ENCODE measurements at places on chromosomes 5 and 9.

- DNase-seq, result no peak
These were observed 85.9 kb downstream of the PAM start for GRCh38 chr5:102841021-102841420.

DNA sequence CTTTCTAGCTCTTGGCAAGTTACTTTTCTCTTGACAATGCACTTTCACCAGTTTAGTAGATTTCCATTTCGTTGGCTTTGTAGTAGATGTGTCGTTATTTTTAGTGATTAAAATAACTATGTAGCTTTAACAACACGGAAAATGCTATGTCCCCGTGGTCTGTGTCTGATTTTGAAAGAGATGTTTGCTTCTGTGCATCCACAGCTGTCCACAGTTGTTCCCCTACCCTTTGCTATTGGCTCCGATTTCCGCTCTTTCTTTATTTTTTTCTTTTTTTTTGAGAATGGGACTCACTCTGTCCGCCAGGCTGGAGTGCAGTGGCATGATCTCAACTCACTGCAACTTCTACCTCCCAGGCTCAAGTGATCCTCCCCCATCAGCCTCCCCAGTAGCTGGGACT is 533.9 kb downstream of the IRX1 start:
- DNase-seq, result no peak

DNA sequence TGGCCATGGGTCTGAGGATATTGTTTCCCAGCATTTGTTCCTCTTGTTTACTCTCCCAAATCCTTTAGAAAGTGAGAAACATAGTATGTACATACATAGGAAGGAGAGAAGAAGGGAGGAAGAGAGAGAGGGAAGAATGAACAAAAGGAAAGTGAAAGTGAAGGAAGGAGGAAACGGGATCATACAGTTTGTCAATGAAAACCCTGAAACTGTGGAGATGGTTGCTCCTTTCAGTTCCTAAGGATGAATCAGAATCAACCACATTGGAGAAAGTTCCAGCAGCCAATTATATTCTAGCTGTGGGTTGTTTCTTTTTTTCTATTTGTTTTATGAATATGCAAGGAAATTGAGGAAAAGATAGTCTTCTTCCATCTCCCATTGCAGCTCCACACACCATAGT is 396.5 kb downstream of the MLLT3 start:
- no peak for DNase-seq

GRCh38 chr9:2749485-2749884 is 32.2 kb downstream of the KCNV2 start:
- no peak for DNase-seq

DNA sequence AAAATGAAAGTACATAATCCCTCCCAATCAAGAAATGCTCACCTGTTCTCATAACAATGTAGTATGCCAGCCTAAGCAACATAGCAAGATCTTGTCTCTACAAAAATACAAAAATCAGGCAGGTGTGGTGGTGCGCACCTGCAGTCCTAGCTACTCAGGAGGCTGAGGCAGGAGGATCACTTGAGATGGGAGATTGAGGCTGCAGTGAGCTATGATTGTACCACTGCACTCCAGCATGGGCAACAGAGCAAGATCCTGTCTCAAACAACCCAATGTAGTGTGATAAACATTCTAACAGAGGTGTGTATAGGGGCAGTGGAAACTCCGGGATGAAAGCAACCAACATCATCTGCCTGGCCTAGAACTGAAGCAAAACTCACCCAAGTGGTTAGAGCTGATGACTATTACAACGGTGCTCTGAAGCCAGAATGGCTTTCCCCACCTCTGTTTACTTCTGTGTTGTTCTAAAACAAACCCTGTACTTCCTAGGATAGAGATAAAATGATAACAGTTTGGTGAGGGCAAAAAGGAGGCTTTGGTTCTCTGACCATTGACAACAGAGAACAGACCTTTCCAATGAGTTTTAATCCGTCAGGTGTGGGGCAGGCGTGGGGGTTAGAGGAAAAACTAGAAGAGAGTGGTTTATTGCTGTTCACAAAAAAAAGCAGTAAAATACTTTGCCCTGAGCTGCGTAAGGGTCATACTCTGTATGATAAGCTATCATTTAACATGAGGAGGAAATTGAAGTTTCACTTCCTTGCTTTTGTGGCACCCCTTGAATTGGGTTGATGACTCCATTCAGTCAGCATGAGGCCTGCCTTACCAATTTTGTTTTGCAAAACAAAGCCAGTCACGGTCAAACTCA is 18.9 kb downstream of the WNT8A start:
- no peak for DNase-seq

DNA sequence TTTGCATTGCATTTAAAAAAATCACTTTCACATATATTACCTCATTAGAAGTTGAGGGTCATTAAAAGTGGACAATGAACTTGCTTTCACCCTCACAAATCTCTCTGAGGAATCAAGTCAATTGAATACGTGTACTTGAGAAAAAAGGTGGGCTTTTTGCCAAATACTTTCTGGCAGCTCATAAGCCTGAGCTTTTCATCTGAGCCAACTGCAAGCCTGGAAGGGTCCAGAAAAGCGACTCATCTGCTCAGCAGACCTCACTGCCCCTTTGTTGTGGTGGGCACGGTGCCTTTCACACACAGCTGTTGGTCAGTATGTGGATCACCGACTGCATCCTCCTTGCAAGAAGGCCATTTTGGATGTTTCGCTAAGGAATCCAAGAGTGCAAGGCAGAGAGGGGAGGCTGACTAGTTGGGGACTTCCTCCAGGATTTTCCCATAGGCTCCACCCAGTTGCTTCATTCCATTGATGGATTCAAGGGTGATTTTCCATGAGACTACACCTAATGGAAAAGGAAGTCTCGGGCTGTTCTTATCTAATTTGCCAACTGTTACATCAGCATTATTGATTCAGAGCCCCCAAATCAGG is 564.7 kb downstream of the PDE4D start:
- peak; percentile 72 for DNase-seq

DNA sequence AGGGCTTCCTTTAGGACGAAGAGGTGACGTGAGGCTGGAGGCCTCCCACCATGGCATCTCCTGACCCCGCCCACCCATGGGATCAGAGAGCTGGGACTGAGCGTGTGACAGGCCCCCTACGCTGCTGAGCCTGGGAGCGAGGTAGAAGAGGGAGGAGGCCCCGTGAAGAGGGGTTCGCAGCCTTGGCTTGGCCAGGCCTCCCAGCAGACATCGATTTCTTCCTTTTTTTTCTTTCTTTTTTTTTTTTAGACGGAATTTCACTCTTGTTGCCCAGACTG is 39.5 kb downstream of the PTGES start:
- no peak for DNase-seq

- no peak for DNase-seq
These were observed 343.4 kb downstream of the CDK5RAP2 start for GRCh38 chr9:120236596-120236995.

- no peak for DNase-seq
These were observed 68.5 kb upstream of the CACNA1B start for GRCh38 chr9:137809040-137809576.

DNA sequence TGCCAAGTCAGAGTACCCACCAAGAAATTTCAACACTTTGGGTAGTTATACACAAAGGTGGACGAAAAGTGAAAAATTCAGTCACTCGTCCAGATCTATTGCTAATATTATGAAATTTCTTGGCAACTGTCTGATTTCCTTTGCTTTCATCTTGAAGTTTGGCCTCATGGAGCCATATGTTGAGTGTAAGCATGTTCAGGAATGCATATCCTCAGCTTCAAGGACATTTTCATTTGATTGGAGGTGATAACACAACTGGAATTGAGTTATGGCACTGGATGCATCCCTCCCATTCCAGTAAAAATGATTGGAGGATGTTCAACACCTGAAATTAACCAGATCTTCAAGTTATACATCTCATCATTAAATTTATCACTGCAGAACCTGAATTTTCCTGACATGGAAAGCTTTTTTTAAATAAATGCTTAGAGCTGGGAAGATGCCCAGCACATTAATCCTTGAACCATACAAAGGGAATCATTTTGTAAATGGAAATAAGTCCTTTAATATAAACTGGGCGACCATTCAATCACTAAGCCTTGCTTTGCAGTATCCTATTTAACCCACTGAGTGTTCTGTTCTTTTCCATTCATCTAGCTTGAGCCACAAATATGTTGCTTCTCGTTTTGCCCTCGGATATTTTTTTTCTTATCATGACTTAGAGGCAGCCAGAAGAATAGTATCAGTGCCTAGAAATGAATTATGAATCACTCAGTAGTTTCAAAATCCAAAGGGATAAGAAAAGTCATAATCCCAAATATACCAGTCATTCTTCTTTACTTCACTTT is 273.7 kb upstream of the PIK3R1 start:
- DNase-seq, result no peak

DNA sequence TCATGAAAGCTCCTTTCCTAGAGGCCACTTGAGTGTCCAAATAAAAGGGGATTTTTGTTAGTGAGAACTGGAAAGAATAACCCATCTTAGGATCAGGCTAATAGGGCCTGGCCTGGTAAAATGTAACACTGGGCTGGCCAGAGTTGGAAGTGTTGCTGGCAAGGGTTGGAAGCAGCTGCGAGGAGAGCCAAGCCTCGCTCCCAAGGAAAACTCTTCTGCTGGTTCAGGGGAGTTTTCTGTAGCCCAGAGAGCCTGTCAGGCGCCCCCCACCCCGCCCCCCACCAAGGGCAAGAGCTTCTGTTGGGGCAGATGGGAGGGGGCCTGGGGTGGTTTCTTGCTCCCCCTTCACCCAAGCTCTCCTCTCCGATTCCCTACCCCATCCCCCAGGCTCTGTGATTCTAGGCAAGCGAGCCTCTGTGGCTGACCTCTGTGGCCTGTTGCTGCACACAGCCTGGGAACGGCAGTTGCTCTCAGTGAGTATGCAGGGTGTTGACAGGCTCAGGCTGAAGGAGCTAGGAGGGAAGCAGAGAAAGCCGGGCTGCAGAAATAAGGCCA is 547.8 kb downstream of the CCDC171 start:
- DNase-seq, result peak; percentile 84

DNA sequence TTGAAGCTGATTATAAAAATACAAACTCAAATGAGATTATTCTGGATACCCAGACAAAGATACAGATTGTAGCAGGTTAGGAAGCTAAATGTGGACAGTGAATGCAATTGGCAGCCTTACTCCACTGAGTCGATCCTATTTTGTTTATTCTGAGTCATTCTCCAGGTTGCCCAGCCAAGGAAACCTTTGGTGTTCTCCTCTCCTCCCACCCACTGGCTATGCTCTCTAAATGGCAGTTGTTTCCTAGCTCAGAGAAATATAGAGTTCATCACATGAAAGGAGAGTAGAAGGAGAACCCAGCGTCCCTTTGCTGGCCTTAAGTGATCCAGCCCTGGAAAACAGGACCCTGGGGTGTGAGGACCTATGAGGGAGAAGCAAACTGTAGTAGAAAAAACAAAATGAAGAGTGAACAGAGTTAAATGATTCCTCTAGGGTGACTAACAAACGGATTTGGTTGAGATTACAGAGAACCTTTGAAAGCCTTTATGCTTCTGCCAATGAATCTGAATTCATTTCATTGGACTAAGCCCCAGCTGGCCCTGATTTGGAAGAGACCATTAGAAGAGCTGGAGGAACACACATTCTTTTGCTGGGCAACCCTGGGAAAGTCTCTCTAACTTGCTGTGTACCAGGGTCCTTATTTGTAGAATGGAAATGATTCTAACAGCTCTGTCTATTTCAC is 95.1 kb downstream of the BRINP1 start:
- no peak for DNase-seq

All from left lung (tissue), 14 donors.